CD8-positive, alpha-beta T cell (primary cell): ENCODE measurements at places on chromosomes 1 and 21. TPM values are rescaled to one million over a fixed set of nuclear protein-coding genes. Genes with fewer than 3 reads are reported as not detected.

DNA sequence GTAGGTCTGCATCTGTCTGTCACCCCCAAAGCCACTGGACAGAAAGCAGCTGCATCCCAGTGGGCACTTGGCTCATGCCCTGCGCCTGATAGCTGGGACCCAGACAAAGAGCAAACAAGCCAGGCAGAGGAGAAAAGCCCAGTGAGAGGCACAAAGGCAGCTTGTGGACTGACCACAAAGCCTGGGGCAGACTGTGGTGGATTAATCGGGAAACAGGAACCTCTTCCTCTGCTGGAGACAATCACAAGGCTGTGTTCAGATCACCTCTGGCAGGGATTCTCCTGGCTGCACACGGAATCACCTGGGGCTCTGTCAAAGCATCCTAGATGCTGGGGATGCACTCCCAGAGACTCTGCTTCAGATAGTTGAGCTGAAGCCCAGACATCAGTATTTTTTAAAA, 15.2 kb upstream of the GJB5 start:
- no peak for DNase-seq

GRCh38 chr1:23029337-23029736, 10.1 kb downstream of the KDM1A start:
- DNase-seq: no peak

Gene RNU1-2
- total RNA-seq: 3,852 TPM

Gene IGSF5
- total RNA-seq: not detected

Gene DIO1
- not detected for total RNA-seq
